SK-N-SH (cell line): ENCODE measurements at places on chromosomes 5 and 9.

- H3K4me3 ChIP-seq, result no peak overlapping the region
- peaks cover 20% of the 10 kb centered on the region for H3K36me3 ChIP-seq
- no peak overlapping the region for H3K27ac ChIP-seq
These were observed 81.6 kb downstream of the NDUFS4 start for GRCh38 chr5:53642061-53642460.

GRCh38 chr9:11868795-11869194, 824.4 kb upstream of the TYRP1 start:
- no peak for DNase-seq
- no peaks in the 10 kb centered on the region for H3K27me3 ChIP-seq
- H3K4me3 ChIP-seq, result no peak overlapping the region
- H3K27ac ChIP-seq, result no peak overlapping the region
- H3K36me3 ChIP-seq, result no peaks in the 10 kb centered on the region

DNA sequence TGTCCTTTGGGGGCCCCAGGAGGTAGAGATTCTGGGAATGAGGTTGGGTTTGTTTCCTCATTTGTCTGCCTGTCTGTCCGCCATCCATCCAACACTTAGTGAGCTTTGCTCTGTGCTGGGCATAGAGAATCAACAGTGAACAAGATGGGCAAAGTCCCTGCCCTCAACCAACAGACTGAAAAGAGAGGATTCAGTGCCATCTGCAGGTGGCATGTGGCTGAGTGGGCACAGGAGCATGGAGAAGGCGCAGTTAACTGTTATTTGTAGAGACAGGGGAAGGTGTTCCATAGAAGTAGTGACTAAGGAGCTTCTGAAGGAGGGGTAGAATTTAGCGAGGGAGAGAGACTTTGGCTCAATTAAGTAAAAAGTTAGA, 23.1 kb downstream of the POLR1E start:
- no peaks in the 10 kb centered on the region for H3K4me1 ChIP-seq
- no peak overlapping the region for H3K4me3 ChIP-seq
- H3K27ac ChIP-seq, result no peak overlapping the region
- H3K36me3 ChIP-seq, result peaks cover 31% of the 10 kb centered on the region; the same call in 1 of the 2 replicates
- no peak for DNase-seq
- H3K27me3 ChIP-seq, result no peaks in the 10 kb centered on the region

DNA sequence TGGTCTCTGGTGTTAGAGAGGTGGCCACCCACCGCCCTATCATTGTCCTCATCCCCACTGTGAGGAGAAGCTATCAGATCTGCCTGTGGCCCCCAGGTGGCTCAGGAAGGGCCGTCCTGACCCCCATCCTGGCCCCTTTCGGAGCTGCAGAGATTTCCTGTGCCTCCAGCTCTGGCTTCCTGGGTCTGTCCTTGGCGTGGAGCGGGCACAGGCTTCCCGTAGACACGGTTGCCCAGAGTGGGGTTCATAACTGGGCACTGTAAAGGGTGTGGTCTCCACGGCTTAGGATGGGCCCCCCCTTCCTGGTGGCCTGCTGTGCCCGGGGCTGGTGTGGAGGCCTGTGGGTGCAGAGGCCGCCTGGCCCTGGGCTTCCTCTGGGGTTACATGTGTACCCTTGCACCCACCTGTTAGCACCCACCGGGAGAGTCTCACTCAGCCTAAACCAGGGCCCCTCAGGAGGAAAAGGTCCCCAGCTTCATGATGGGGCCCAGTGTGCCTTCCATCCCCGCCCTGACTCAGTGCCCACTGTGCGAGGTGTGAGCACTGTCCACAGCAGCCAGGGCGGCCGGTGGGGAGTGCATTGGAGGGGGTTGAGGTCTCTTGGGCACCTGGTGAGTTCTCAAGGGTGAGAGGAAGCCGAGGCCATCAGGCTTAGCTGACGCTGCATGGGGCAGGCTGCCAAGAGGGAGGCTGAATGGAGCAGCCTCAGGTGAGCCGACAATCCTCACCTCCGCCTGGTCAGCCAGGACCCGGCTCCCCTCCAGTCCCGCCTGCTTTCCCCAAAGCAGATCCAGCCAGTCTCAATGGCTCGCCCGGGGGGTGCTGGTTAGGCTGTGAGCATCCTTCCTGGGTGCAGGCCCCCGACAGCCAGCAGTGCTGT, 15.3 kb upstream of the AJM1 start:
- H3K4me3 ChIP-seq, result no peak overlapping the region
- no peak for DNase-seq
- no peaks in the 10 kb centered on the region for H3K4me1 ChIP-seq
- no peaks in the 10 kb centered on the region for H3K27me3 ChIP-seq
- no peak overlapping the region; the same call in 1 of the 2 replicates for H3K27ac ChIP-seq
- H3K36me3 ChIP-seq, result peaks cover 77% of the 10 kb centered on the region; the same call in 1 of the 2 replicates

DNA sequence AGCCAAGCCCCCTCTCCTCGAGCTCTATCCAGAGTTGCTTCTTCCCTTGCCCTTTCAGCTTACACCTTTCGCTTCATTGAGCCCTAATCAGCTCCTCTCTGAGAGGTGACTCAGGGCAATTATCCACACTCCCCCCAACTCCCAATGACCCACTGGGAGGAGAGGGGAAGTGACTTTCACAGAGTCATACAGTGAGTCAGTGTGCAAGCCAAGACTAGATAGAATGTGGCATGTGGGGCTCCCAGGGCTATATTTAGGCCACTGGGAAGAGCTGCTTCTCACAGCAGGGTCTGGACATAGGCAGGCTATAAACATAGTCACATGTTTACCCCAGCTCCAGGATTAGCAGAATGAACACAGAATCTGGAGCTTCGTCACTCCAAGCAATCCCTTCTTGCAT, 57.4 kb downstream of the NRG2 start:
- H3K27ac ChIP-seq, result no peak overlapping the region; the same call in 1 of the 2 replicates
- no peak overlapping the region for H3K4me3 ChIP-seq
- no peaks in the 10 kb centered on the region for H3K27me3 ChIP-seq
- no peak for DNase-seq
- peaks cover 27% of the 10 kb centered on the region for H3K4me1 ChIP-seq

DNA sequence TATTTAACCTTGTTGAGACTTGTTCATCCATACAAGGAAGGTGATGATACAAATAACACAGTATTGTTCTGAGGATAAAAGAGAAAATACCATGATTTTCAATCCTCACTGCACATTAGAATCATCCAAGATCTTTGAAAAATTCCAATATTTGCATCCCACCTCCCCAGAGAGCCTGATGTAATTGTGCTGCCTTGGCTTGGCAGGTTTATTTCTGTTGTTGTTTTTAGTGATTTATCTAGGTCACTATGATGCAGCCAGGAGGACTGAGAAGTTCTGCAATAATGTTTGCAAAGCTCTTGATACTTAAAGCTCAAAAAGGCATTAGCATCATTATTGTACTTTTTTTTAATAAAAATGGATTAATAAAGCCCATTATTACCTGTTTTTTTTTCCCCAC, 67.0 kb upstream of the NMUR2 start:
- DNase-seq, result no peak
- no peaks in the 10 kb centered on the region for H3K27me3 ChIP-seq
- H3K4me3 ChIP-seq, result no peak overlapping the region
- no peaks in the 10 kb centered on the region for H3K4me1 ChIP-seq
- no peaks in the 10 kb centered on the region for H3K36me3 ChIP-seq
- no peak overlapping the region for H3K27ac ChIP-seq

- peaks cover 37% of the 10 kb centered on the region for H3K27me3 ChIP-seq
- no peak within 1 kb of the TSS for H3K27ac ChIP-seq
- peak; percentile 96 for DNase-seq
- no peaks in the 10 kb centered on the region for H3K36me3 ChIP-seq
These were observed at the start of gene ADGRV1 for GRCh38 chr5:90558344-90559192. Gene ADGRV1 (plus strand): TSS chr5:90558797. CDS start chr5:90558896, 99 bp downstream.

GRCh38 chr5:1172670-1173404, 28.6 kb upstream of the SLC6A19 start:
- no peak overlapping the region for H3K27ac ChIP-seq
- H3K4me1 ChIP-seq, result peaks cover 3% of the 10 kb centered on the region; the same call in 1 of the 2 replicates
- no peak overlapping the region for H3K4me3 ChIP-seq
- no peaks in the 10 kb centered on the region for H3K27me3 ChIP-seq
- no peaks in the 10 kb centered on the region for H3K36me3 ChIP-seq

DNA sequence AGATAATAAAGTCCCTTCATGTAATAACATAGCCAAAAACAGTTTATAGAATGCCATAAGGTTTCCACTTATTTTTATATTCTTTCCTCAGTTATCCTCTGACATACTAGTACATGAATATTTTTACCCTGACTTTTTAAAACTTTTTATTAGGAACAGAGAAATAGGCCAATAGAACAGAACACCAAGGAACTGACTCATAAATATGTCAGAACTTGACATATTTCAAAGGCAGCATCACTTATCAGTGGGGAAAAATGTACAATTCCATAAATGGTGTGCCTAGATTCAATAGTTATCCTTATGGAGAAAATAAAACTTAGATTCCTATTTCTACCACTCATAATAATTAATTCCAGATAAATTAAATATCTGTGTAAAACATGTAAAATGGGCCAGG, 9.4 kb downstream of the STARD4 start:
- no peaks in the 10 kb centered on the region for H3K4me1 ChIP-seq
- H3K4me3 ChIP-seq, result no peak overlapping the region
- H3K27ac ChIP-seq, result no peak overlapping the region
- H3K36me3 ChIP-seq, result peaks cover 35% of the 10 kb centered on the region
- no peaks in the 10 kb centered on the region for H3K27me3 ChIP-seq

DNA sequence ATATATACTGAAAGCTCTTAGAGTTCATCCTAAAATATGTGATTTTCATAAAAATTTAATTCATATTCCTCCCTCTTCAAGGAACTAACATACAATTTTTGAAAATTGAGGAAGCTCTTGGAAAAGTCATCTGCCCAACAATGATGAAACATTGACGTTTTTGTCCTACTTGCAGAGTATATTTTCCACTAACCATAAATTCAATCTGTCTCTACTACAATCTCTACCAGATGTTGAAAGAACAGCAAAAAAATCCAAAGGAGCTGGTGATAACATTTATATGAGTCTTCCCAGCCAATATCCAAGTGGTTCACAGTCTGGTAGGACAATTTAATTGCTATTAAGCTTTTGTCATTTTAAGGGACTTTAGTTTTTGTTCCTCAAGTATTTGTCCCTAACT, 81.1 kb upstream of the NR3C1 start:
- H3K4me3 ChIP-seq, result no peak overlapping the region
- H3K36me3 ChIP-seq, result no peaks in the 10 kb centered on the region
- no peak overlapping the region for H3K27ac ChIP-seq

DNA sequence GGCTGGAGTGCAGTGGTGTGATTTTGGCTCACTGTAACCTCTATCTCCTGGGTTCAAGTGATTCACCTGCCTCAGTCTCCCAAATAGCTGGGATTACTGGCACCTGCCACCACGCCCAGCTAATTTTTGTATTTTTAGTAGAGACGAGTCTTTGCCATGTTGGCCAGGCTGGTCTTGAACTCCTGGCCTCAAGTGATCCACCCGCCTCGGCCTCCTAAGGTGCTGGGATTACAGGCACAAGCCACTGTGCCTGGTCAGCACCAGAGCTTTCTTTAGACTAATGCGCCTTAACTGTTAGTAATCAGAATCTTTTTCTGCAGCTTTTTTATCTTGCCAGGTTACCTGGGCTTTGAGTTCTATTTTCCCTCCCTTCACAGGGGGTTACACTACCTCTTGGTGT, 18.4 kb downstream of the PTGS1 start:
- no peak overlapping the region for H3K4me3 ChIP-seq
- peaks cover 2% of the 10 kb centered on the region; the same call in 1 of the 2 replicates for H3K4me1 ChIP-seq
- H3K27ac ChIP-seq, result no peak overlapping the region
- no peak for DNase-seq

DNA sequence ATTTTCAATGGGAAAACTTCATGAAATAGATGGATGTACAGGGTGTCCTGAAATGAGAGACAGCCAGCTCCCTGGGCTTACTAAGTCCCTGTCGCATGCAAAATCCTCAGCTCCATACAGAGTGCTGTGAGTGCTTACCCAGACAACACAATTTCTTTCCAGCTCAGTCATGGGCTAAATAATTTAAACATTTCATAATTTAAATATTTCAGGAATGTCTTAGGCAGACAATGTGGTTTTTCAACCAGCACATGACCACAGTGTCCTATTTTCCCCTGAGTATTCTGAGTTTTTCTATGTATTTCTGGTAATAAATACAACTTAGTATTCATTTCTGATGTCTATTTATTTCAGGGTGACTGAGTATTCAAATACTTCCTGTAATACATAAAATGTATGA, 188.5 kb upstream of the SNX2 start:
- no peak overlapping the region; the same call in 1 of the 2 replicates for H3K27ac ChIP-seq
- no peak for DNase-seq
- no peak overlapping the region for H3K4me3 ChIP-seq
- H3K36me3 ChIP-seq, result no peaks in the 10 kb centered on the region
- no peaks in the 10 kb centered on the region for H3K27me3 ChIP-seq

- no peaks in the 10 kb centered on the region for H3K4me1 ChIP-seq
- H3K27me3 ChIP-seq, result no peaks in the 10 kb centered on the region
- peak overlapping the region; percentile 57 for H3K27ac ChIP-seq
- no peak for DNase-seq
- H3K4me3 ChIP-seq, result no peak overlapping the region
These were observed 661.0 kb upstream of the C9orf72 start for GRCh38 chr9:28234133-28234893.

DNA sequence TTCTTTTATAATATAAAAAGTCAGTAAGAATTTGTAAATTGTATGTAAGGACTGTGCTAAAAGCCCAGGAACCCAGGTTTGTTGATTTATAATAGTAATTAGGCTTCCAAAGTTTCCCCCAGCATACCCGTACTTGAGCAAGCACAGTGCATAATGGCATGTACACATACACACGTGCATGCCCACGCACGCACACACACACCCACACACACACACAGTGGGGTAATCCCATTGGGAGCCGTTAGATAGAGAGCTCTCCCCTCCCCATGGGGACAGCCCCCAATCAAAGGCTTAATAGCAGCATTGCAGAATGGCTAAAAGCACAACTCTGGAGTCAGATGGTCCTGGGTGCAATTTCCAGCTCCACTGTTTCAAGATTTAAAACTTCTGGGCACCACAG, 319.7 kb upstream of the RFX3 start:
- no peak overlapping the region for H3K4me3 ChIP-seq
- H3K27me3 ChIP-seq, result no peaks in the 10 kb centered on the region
- H3K36me3 ChIP-seq, result peaks cover 10% of the 10 kb centered on the region
- DNase-seq, result no peak

GRCh38 chr5:150347451-150347850, 10.0 kb upstream of the TCOF1 start:
- H3K27me3 ChIP-seq, result no peaks in the 10 kb centered on the region
- no peak overlapping the region for H3K4me3 ChIP-seq
- no peak overlapping the region for H3K27ac ChIP-seq
- H3K4me1 ChIP-seq, result no peaks in the 10 kb centered on the region; the same call in 1 of the 2 replicates
- no peak for DNase-seq
- no peaks in the 10 kb centered on the region for H3K36me3 ChIP-seq

- H3K27me3 ChIP-seq, result no peaks in the 10 kb centered on the region
- peaks cover 31% of the 10 kb centered on the region for H3K4me1 ChIP-seq
- no peak for DNase-seq
- H3K27ac ChIP-seq, result peak overlapping the region; percentile 76
- H3K36me3 ChIP-seq, result no peaks in the 10 kb centered on the region
These were observed 211.5 kb downstream of the SEC61B start for GRCh38 chr9:99433555-99433954.

- no peak overlapping the region for H3K27ac ChIP-seq
- peak; percentile 24 for DNase-seq
- H3K4me3 ChIP-seq, result no peak overlapping the region
- no peaks in the 10 kb centered on the region for H3K36me3 ChIP-seq
- no peaks in the 10 kb centered on the region for H3K4me1 ChIP-seq
These were observed 87.0 kb downstream of the ADAMTS2 start for GRCh38 chr5:179258001-179258921.
